ENCODE measurements at places on chromosomes 12 and 14.

- no peak for DNase-seq
These were observed 107.5 kb downstream of the TMEM260 start for GRCh38 chr14:56687123-56687522.

GRCh38 chr12:3747976-3748619 lies 4.8 kb downstream of the CRACR2A start:
- DNase-seq = no peak

- no peak for DNase-seq
These were observed 238.6 kb upstream of the CRY1 start for GRCh38 chr12:107331912-107332311.

GRCh38 chr14:80605536-80605935 lies 336.0 kb downstream of the CEP128 start:
- DNase-seq = no peak

GRCh38 chr14:99564926-99565259 lies 39.1 kb downstream of the CCDC85C start:
- DNase-seq = no peak

- no peak for DNase-seq
These were observed 29.7 kb downstream of the CLEC1A start for GRCh38 chr12:10069099-10069498.

DNA sequence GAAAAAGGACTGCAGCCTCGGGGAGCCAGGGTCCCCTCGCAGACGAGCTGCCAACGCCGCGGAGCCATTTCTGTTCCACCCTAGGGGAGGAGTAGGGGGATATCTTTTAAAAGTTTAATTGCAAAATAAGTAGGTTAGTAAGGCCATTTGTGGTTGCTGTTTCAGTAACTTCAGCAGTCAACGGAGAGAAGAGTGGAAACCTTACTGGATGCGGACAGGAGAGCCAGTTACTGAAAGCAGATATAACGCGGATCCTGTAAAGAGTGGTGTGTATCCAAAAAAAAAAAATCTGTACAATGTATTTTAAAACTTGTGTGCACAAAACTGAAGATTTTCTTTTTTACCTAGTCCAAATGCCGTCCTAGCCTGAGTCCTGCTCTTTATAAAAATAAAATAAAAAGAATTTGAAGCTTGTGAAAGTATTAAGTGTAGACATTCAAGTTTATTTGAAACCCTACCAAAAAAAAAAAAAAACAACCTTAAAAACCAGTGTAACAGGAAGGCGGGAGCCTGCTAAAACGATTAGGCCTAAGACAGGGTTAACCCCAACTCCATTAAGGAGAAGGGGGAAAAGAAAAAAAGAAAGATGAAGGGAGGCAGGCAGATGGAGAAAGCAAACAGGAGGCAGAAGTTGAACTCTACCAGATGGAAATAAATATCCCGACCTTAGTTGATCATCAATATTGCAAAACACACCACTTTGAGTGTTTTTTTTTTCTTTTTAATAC lies 1.0 kb upstream of the BTG1 start:
- no peak for DNase-seq

DNA sequence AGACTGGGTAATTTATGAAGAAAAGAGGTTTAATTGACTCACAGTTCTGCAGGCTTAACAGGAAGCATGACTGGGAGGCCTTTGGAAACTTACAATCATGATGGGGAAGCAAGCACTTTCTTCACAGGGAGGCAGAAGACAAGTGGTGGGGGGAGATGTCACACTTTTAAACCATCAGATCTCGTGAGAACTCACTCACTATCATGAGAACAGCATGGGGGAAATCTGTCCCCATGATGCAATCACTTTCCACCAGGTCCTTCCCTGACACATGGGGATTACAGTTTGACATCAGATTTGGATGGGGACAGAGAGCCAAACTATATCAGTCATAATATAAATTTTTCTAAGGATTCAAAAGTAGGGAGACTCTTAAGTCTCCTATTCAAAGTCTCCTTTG lies 46.0 kb downstream of the SPIC start:
- DNase-seq = no peak

DNA sequence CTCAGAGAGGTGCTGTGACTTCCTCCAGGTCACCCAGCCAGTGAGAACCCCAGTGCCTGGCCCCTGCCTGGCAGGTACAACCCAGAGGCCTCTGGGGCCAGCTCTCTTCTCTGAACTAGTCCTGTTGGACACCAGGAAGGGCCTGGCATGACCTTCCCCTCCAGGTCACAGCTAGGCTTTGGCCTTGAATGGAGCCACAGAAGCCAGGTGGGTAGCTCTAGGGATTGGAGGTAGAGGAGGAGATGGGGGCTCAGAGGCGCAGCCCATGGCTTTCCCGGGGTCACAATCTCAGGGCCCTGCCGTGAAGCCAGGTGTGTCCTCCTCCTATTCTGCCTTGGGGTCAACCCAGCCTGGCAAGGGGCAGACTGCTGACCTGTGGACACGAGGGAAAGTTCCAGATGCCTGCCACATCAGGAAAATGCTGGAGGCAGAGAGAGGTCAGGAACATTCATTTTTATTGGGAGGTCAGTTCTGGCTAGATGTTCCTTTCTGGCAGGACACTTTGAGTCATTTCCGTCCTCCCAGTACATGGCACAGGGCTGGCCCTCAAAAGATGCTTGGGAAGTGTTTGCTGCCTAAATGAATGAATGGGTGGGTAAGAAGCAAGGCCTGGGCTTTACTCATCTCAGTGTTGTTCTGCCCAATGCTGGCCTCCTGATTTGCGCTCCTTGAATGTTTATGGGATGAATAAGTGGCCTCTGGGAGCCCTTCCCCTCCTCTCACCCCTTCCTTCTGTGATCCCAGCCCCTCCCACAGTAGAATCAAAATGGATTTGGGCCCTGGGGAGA lies 25.4 kb downstream of the FAM222A start:
- DNase-seq = no peak

DNA sequence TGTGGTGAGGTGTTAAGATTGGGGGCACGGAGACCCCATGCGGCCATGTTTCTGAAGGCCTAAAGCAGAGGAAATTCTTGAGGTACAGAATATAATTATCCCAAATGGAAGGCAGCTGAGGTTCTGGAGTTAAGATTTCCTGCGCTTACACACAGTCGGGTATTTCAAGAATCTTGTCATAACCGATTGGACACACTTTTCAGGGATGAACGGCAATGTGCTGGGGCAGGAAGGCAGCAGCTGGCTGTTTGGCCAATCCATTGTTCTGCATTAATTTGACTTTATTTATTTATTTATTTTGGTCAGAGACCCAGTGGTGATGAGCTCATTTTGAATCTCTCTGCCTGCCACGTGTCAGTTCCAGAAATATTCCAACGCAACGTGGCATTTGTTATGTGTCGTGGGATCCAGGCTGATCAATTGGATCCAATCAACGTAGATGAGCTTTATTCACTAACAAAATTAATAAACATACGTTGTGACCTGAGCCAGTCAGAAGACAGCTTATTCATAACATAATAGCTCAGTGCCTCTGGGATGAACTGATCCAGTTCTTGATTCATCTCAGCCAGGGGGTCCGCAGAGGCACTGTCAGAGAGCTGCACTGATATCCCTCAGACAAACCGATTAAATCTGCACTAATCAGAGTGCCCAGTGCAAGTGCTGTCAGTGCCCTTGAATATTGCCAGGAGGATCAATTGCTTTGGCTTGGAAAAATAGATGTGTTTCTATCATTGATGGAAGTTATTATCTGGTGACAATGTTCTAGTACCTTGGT lies 181.0 kb downstream of the KTN1 start:
- no peak for DNase-seq

- no peak for DNase-seq
These were observed 34.1 kb downstream of the CYP46A1 start for GRCh38 chr14:99718031-99718810.

DNA sequence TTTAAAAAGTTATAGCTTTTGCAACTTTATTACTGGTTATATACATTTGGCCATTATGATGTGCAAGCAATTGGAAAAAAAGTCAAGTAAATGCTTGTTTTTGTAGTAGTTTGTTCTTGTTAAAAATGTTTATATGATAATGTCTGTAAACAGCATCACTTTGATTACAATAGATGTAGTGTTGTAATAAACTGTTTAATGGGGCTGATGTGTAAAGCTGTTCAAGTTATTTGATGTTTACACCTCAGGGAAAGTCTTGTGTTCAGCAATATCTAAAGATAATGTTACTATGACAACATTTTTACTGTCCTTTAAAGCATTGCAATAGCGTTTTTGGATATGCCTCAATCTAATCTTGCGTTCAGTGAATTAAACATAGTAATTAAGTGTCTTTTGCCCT lies 30.4 kb downstream of the CPSF6 start:
- DNase-seq = no peak

DNA sequence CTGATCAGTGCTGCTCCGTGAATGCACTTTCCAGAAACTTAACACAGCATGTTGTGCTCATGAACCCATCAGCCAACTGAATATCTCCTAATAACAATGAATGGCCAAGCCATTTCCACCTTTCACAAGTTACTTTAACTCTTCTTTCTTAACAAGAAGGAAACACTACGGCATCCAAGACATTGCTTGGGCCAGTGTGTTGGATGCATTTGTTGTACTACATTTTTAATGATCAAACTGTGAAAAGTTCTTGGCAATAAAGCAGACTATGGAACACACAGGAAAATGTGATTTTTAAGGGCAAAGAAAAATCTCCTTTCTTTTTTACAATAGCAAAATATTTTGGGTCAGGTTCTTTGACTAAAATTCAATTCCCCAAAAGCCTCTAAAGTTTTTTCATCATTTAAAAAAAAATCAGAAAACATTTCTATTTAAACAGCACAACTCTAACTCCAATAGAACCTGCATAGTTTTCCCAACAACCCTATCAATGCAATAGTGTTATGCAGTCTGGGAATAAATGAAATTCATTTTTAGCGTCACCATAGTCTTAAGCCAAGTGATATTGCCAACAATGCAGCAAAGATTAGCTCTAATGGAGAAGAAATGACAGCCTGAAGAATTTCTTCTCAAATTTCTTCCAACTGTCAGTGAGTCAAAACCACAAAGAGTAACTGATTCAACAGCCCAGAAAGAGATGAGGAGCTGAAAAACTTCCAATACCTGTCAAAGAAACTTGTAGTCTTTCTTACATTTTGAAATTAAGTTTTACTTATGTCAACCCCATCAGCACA lies 50.7 kb upstream of the PTPRR start:
- no peak for DNase-seq

GRCh38 chr14:62189698-62190097 lies 427.5 kb downstream of the SNAPC1 start:
- DNase-seq = no peak

GRCh38 chr14:81452341-81453133 lies 52.4 kb upstream of the STON2 start:
- DNase-seq = no peak

Measured in right renal pelvis (tissue), 4 donors.